ENCODE measurements at places on chromosomes 4 and X. TPM values are rescaled to one million over a fixed set of nuclear protein-coding genes. Genes with fewer than 3 reads are reported as not detected.

ZXDB gene
- 6.2 TPM for total RNA-seq

SPIN4 gene
- total RNA-seq, result 4.4 TPM

HGFAC gene
- total RNA-seq, result 0.32 TPM

HPGDS gene
- not detected for total RNA-seq

SNCA gene
- 21.2 TPM for total RNA-seq

HMGN5 gene
- 0.78 TPM for total RNA-seq

PRDM8 gene
- total RNA-seq, result 11.9 TPM

SLBP gene
- 63.5 TPM for total RNA-seq

JAKMIP1 gene
- not detected for total RNA-seq

RTL9 gene
- total RNA-seq, result 0.39 TPM

P2RY4 gene
- 0.13 TPM for total RNA-seq

SERTM2 gene
- total RNA-seq, result not detected

TASL gene
- total RNA-seq, result not detected

ZNF275 gene
- 8.1 TPM for total RNA-seq

AIMP1 gene
- 25.6 TPM for total RNA-seq

MAPK10 gene
- total RNA-seq, result 1.4 TPM

VCX gene
- total RNA-seq, result not detected

SMIM14 gene
- total RNA-seq, result 28.8 TPM

CFI gene
- total RNA-seq, result 12.2 TPM
